ENCODE measurements at places on chromosomes 12 and 14.

DNA sequence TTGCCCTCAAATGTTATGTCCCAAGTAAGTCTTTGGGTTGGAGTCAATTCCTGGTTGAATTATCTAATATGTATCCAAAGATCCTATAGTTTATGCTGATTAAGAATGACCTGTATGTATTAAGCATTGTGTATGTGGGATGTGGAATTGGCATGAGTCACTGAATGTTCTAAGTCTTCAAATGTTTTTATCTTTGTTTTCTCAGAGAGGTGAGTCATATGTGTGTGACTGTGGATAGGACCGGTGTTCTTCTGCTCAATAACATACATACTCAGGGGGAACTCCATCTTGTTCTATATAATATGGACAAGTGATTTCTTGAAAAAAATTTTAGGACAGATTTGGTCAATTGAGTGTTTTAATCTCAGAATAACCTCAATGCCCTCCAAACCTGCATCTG, 57.9 kb downstream of the NAV3 start:
- no peak for DNase-seq

DNA sequence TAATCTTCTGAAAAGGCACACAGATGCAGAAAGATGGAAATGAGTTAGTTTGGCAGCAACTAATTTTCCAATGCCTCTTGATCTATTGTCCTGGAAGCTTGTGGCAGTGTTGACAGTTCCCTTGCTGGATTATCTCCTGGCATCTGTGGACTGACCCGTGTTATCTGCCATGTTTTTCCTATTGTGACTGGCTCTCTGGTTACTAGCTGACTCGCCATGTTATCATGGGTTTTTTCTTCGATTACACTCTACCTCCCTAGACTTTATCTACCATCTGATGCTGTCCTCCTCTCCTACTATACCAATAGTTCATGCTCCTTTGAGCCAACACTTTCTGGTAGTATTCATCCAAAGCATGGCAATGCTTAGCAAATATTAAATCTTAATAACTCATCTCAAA, 63.3 kb upstream of the FLRT2 start:
- DNase-seq, result no peak

- DNase-seq, result no peak
Observed at GRCh38 chr14:33707716-33708115, 243.2 kb downstream of the EGLN3 start.

DNA sequence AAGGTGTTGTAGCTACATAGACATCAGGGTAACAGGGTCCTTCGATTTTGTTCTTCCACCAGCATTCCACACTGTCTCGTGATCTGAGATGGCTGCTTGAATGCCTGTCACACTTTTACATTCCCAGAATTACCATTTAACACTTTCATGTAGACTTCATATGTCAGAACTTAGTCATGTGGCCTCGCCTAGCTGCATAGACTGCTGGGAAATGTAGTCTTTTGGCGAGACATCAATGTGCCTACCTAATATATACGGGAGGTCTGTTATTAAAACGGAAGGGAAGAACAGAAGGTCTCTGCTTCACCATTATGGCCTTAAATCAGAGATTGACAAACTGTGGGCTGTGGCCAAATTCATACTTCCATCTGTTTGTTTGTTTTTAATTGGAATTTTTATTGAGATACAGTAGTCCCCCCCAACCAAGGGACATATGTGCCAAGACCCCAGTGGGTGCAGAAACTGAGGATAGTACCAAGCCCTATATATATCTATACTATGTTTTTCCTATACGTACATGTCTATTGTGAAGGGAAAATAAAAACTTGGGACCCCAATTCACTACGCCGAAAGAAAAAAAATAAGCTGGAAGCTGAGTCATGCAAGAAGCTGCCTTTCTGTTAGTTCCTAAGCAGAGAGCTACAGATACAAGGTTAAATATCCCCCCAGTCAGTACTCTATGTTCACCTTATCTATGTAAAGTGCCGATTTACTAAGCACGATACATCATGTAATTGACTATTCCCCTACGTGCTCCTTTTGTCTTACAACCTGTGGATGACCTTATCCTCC, 11.3 kb upstream of the HRK start:
- no peak for DNase-seq

GRCh38 chr12:66262737-66263136, 39.6 kb upstream of the HELB start:
- no peak for DNase-seq

- DNase-seq, result no peak
Observed at GRCh38 chr14:96139879-96140278, 64.8 kb upstream of the BDKRB2 start.

- DNase-seq, result no peak
Observed at GRCh38 chr14:87615822-87616679, 376.9 kb downstream of the GALC start.

DNA sequence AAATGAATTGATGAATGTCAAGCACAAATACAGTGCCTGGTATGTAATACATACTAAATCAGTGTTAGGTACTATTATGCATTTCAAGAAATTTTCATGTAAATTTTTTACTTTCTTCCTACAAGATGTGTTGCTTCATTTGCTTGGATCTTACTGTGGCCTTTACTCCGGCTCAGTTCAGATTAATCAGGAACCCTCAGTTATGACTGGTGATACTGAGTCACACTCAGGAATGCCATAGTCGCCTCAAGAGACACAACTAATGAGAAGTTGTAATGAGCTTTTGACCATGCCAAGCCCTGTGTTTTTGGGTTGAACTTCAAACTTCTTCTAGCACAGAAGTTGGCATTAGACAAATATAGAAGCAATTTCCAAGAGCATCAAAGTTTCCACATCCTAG, 96.0 kb downstream of the TGFB3 start:
- no peak for DNase-seq
